ENCODE measurements at places on chromosomes 7 and 10. TPM values are rescaled to one million over a fixed set of nuclear protein-coding genes. Genes with fewer than 3 reads are reported as not detected.

GRCh38 chr10:62073429-62073828, 171.9 kb downstream of the ARID5B start:
- no peak for DNase-seq

DNA sequence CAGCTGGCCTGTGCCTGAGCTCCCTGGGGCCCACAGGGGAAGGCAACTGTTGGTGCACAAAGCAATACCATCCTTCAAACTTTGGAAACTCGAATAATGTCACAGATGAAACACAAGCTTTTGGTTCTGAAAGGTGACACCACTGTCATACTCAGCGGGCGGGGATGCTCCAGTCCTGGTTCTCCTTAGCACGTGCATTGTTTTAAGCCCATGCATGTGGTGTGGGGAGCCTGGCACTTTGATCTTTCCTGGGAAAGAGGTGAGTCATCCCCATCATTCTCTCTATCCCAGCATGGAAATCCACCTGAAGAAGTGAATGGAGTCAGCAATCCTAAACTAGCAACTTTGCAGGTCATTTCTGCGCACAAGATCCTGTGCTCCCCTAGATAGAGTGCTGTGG, 119.6 kb downstream of the GLRX3 start:
- DNase-seq: no peak

GRCh38 chr10:43930777-43931176, 282.1 kb upstream of the ZNF32 start:
- DNase-seq: no peak

GRCh38 chr7:137717045-137717444, 129.7 kb downstream of the DGKI start:
- DNase-seq: no peak

Gene SHTN1
- 33.5 TPM for total RNA-seq
